ENCODE measurements at places on chromosomes 2 and 18.
A peak's percentile ranks its signal among the peaks of the same experiment; 100 is the strongest.

DNA sequence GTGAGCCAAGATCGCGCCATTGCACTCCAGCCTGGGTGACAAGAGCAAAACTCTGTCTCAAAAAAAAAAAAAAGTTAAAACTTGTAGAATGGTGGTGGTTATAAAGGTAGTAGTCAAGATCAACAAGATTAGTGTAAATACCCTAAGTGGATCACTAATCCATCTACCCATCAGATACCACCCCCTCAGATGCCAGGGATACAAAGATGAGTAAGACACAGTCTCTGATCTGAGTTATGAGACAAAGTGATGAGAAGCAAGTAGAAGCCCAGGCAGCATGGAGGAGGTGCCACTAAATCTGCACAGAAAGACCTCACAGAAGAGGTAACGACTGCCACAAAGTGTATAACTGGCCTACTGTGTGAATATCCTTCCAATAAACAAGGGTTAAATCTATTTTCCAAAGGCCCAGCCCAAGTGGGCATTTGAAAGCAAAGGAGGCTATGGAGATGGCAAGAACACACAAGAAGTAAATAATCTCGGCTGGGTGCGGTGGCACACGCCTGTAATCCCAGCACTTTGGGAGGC is 20.2 kb downstream of the NFE2L2 start:
- no peak for DNase-seq

DNA sequence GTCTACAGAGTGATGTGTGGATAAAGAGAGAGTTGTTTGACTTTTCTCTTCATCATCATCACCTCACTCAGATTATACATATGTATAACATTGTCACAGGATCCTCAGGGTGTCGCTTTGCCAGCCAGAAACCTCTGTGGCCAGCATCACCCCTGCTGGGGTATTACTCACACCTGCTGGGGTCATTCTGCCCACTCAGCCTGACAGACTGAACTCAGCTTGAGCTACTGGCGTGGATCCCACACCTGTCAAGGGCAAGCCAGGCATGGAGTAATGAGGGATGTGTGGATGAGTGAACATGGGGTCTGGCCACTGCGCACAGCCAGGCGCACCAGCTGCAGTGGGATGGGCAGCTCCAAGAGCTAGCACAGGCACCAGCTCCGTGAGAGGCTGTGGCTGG is 870.6 kb downstream of the CBLN2 start:
- DNase-seq: no peak

- no peak for DNase-seq
Observed at GRCh38 chr2:238160206-238161129, 1.7 kb downstream of the ERFE start.

DNA sequence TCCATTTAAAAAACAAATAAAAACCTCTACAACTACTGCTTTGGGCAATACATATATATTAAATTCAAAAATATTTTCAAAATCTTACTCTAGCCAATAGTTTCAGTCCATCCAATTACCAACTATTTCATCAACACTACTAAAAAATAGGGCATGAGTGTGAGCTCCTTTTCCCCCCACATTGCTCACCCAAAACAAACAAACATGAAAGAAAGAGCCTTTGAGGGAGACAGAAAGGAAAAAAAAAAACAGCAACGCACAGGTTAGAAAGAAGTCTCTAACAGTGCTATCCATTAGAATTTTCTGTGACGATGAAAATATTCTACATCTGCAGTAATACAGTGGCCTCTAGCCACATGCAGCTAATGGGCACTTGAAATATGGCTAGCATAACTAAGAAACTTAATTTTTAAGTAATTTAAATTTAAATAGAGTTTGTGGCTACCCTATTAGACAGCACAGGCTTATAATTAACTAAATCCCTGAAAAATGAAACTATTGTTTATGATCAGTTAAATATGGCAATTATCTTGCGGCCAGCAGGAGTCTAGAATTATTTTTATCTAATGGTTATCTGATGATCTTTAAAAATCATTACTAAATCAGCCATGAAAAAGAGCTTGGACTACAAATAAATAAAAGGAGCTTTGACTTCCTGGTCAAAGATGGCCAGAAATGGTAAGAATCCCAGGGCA is 59.2 kb downstream of the RBMS1 start:
- DNase-seq: no peak

GRCh38 chr2:67165523-67165990 is 231.6 kb upstream of the ETAA1 start:
- DNase-seq: no peak

- no peak for DNase-seq
Observed at GRCh38 chr2:205089958-205090357, 544.7 kb downstream of the PARD3B start.

GRCh38 chr2:16691261-16691660 is 25.6 kb upstream of the CYRIA start:
- DNase-seq: no peak

- DNase-seq: no peak
Observed at GRCh38 chr18:32607816-32608215, 137.1 kb upstream of the GAREM1 start.

- DNase-seq: no peak
Observed at GRCh38 chr2:237920673-237921072, 46.1 kb upstream of the UBE2F start.

DNA sequence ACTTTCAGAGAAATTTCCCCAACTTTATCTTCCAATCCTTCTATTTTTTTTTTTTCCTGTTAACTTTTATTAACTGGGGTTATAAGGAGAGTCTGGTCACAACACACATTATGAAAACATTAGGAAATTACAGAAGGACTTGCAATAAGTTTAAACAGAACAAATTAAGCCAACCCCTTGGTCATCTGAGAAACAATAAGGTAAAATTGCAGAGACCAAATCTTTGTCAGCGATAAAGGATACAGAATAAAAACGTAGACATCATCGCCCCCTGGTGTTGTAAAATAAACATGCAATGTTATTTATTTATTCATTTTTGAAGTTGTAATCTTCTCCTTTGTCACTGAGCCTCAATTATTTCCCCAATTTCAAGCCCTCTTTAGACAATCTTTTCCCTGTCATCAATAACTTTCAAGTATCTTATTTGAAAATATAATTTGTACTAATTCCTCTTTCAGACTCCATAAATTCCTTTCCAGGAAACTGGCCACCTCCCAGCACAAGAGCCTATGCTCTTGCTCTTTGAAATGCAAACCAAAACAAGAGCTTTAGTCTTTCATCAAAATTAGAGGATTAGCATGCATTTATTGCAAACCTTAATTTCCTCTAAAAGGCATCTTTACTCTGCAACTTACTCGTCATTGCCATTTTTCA is 19.5 kb downstream of the G6PC2 start:
- DNase-seq: no peak

- no peak for DNase-seq
Observed at GRCh38 chr2:85134896-85135659, 1.9 kb downstream of the TCF7L1 start.

- DNase-seq: no peak
Observed at GRCh38 chr18:51933903-51934302, 406.1 kb upstream of the DCC start.

GRCh38 chr2:79327460-79327859 is 167.9 kb upstream of the REG3A start:
- DNase-seq: no peak

DNA sequence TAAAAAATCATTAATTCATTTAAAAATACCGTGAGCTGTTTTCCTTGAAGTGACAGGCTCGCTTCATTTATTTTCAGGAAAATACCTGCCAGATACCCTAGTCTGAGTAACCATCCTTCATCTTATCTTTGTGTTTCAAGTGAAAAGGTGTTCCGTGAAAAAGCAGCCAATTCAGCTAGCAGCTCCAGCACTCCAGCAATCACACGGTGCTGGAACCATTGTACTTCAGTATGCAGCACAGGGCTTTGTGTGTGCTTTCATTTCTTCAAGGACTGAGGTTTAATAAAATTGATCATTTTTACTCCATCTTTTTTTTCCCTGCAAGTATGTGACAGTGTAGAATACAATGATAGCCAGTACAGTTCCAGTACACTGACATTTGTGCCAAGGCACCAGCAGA is 39.1 kb upstream of the PGAP1 start:
- no peak for DNase-seq

DNA sequence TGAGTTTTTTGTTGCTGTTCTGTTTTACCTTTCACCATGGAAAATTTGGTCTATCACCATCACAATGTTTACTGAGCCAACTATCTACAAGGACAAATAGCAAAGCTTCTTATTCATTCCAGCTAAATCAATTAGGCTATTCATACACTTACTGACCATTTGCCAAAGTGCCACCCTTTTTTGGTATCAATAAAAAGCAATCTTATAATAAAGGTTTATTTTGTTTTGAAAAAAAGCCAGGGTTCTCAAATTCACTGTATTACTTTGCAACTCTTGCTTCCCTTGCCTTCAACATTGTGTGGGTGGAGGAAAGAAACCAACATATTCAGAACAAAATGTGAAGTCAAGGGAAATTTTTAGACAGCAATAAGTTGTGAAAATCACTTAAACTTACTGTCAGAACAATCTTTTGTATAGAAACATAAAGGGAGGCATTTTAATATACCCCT is 15.3 kb downstream of the PELI1 start:
- no peak for DNase-seq

GRCh38 chr18:70182548-70182947 is 22.9 kb downstream of the RTTN start:
- DNase-seq: no peak

- no peak for DNase-seq
Observed at GRCh38 chr2:96788442-96789244, 27.4 kb upstream of the CNNM3 start.

DNA sequence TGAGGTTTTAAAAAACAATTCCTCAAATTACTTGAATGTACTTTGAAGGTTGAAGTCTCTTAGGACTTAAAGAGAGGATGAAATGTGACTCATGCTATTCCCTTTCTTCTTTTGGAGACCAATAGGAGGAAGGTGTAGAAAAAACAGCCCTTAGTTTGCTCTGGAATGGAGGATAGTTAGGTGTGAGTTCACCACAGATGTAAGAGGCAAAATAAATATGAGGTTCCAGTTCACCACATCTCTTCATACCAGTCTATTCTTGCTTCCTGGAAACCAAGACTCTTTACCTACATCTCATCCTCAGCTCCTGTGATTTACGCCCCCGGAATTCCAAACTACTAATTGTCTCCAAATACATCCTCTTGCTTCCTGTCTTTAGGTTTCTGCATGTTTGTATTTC is 77.5 kb upstream of the TTC21B start:
- no peak for DNase-seq

DNA sequence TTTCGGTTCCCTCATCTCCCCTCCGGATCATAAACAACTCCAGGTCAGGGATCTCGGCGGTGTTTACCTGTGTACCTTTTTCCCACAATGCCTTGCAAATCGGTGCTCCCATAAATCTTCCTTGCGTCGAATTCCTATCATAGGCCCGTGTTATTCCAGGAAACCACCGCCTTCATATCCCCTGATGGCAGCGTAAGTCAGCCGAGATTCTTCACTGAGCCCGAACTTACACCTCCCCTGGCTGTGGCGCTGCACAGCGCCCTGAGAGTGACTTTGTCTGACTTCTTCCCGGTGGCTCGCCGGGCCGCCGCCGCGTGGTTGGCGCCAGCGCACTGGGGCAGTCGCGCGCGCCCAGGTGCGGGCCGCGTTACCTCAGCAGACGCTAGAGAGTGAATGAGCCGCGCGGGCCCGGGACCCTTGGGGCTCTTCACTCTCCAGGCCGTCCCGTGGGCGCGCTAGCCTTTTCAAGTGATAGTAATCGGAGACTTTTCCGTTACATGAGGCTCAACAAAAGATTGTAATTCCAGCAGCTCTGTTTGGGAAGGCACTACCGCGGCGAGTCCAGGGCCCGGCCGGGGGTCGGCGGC is 101.6 kb downstream of the SPTBN1 start:
- DNase-seq: peak; percentile 63
